ENCODE measurements at places on chromosomes 1 and 21.

DNA sequence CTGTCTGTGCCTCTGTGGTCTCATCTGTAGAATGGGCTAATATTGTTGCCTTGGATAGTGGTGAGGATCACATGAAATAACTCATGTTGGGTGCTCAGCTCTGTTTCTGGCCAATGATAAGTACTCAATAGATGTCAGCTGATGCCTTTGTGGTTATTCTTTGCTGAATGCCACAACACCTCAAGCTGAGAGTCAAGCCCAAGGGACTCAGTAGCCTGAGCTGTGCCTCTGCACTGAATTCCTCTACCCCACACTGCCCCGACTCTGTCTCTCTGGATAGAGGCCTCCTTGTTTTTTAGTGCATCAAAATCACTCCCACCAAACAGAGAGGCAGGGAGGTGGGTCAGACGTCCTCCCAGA lies 196.1 kb upstream of the VAMP3 start:
- DNase-seq, result no peak

GRCh38 chr1:117363571-117364048 lies 3.6 kb upstream of the MAN1A2 start:
- no peak for DNase-seq

DNA sequence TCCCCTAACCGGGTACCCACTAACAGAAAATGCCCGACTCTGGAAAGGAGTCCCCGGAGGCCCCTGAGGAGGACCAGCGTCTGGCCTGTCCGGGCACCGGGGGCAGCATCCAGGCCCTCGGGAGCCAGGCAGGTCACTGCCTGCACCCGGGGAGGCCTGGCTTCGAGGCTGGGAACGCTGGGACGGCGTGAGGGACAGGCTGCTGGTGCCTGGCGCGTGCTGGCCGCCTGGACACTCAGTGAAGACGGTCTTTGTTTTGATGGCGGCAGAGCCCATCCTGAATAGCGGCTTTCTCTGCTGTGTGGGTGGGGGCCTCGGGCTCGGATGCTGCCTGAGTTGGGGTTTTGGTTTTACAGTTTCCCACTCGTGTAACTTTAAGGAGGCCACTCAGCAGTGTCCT lies 37.6 kb downstream of the PRKCZ start:
- DNase-seq, result no peak

DNA sequence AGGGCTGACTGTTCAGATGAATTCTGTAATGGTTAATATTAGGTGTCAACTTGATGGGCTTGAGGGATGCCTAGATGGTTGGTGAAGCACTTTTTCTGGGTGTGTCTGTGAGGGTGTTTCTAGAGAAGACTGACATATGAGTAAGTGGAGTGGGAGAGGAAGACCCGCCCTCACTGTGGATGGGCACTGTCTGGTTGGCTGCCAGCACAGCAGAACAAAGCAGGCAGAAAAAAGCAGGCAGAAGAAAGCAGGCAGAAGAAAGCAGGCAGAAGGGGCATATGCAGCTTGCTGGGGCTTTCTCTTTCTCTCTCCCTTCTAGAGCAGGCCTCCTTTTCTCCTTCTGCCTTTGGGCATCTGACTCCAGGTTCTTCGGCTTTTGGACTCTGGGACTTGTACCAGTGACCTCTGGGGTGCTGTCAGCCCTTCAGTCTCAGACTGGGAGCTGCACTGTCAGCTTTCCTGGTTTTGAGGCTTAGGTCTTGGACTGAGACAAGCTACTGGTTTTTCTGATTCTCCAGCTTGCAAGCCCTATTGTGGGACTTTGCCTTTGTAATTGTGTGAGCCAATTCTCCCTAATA lies 42.9 kb upstream of the CD2 start:
- no peak for DNase-seq

GRCh38 chr1:110508028-110508940 lies 10.7 kb downstream of the KCNA10 start:
- no peak for DNase-seq

Data from stimulated activated CD4-positive, alpha-beta T cell treated with anti-CD3 and anti-CD28 coated beads, TNF-alpha, amount 100 ng/mL, for 4 hours (primary cell).